ENCODE measurements at places on chromosomes 3 and 15. TPM values are rescaled to one million over a fixed set of nuclear protein-coding genes. Genes with fewer than 3 reads are reported as not detected.

GRCh38 chr3:81545572-81545971, 215.9 kb downstream of the GBE1 start:
- DNase-seq = no peak

GRCh38 chr3:166444336-166444735, 607.1 kb upstream of the BCHE start:
- no peak for DNase-seq

HHLA2 gene
- total RNA-seq = not detected

DNA sequence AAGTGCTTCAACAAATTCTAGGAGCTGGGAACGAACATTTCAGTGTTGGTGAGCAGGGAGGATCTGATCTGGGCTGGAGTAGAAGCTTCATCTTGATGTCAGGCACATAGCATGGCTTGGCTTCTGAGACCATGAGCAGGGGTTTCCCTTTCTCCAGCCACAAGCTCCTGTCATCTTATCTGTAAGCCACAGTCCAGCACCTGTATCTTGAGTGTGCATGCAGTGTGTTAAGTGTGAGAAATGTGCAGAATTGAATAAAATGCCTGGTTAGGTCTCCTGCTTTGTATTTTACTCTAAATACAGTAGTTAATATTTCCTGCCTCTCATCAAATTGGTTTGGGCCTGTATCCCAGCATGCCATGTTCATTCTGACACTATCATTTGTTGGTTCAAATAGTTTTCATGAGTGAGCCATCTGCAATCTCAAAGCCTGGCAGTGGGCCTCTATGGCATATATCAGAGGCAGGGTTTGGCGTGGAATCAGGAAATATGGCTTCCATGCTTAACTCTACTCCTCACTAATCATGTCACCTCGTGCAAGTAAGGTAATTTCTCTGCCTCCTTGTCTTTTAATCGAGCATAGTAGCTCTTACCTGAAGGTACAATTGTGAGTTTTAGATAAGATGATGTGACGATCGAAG, 43.3 kb downstream of the TLNRD1 start:
- no peak for DNase-seq

SCN11A gene
- 0.07 TPM for total RNA-seq

GRCh38 chr3:86838927-86839326, 152.0 kb downstream of the VGLL3 start:
- no peak for DNase-seq

ILDR1 gene
- 0.52 TPM for total RNA-seq

Data from Karpas-422 (cell line).